LHCN-M2 (cell line): ENCODE measurements at places on chromosomes 13 and 19. TPM values are rescaled to one million over a fixed set of nuclear protein-coding genes. Genes with fewer than 3 reads are reported as not detected.
A peak's percentile ranks its signal among the peaks of the same experiment; 100 is the strongest.

The NR2F6 gene
- 60.0 and 72.7 TPM in 2 replicates for total RNA-seq

DNA sequence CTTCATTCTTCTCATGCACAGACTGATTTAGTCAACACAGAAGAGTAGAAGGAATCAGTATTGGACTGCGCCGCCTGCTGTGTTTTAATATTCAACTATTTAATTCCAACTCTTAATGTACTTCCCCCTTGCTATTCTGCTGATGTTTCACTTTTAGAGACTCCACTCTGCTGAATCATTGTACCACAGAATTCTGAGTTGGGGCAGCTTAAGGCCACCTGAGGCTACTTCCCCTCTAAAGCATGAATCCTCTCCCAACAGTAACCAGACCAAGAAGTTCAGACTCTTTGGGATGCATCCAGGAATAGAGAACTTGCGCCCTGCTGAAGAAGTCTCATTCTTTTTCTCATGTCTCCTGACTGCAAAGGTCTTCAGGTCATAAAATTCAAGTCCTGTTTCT is 708.8 kb downstream of the UQCRFS1 start:
- no peak for DNase-seq

GRCh38 chr19:38392707-38393308 is 4.3 kb downstream of the SPRED3 start:
- DNase-seq: peak; percentile 35

The ZNF560 gene
- not detected in 2 replicates for total RNA-seq

DNA sequence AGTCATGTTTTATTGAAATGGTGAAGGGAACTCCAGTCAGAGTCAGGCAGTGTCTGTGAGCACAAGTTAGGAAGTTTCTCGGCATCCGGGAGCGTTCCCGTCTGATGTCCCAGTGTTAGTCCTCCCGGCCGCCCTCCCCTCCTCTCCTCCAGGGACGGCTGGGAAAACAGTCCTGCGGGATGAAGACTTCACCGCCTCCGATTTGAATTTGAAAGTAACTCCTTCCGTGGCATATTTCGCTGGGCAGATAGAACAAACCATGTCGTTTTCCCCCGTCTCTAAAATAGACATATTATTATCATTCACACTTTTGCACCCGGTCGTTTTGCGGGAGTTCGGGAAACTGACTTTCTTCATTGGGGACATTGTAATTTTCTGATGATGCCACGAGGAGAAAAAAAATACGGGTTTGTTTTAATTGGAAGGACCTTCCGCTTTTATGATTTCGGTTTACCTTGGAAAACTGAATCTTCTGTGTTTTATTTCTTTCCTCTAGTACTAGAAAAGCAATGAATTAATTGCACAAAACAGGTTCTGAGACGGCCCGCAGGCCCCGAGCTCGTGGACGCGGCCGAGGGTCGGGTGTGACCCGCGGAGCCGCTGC is 76.6 kb downstream of the ZIC5 start:
- DNase-seq: peak; percentile 0

GRCh38 chr19:49148044-49148682 is 7.0 kb downstream of the HRC start:
- no peak for DNase-seq

- DNase-seq: no peak
Measured at GRCh38 chr19:28039677-28040381, 1173.1 kb downstream of the UQCRFS1 start.

The DGKH gene
- total RNA-seq: 3.7 and 4.8 TPM in 2 replicates

DNA sequence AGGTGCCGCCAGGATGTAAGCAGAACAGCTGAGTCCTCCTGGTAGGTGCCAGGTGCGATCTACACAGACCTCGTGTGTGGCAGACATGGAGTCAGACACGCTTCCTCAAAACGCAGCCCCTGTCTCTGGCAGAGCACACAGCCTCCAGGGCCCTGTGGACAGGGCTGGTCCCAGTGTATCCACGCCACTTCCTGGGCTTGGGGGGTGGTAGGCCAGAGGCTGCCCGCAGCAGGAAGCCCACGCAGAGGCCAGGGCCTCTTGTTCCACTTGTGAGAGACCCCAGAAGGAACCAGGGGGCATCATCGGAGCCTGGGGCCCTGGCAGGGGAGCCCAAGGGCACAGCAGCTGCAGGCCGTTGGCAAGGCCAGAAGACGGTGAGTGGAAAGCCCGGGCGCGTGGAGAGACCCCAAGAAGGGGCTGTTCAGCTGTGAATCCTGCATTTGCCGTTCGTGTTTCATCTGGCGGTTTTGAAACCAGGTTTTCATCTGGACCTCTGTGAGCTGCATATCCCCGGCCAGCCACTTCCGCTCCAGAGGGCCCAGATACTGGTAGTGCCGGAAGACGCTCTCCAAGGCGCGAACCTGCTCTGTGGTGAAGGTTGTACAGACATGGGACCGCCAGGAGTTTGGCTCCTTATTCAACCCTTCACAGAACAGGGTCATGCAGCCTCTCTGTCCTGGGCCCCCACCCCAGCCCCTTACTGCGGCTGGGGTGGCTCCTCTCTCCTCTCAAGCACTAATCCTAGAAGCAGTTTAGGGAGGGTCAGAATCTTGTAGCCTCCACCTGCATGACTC is 25.1 kb upstream of the SLITRK1 start:
- no peak for DNase-seq

DNA sequence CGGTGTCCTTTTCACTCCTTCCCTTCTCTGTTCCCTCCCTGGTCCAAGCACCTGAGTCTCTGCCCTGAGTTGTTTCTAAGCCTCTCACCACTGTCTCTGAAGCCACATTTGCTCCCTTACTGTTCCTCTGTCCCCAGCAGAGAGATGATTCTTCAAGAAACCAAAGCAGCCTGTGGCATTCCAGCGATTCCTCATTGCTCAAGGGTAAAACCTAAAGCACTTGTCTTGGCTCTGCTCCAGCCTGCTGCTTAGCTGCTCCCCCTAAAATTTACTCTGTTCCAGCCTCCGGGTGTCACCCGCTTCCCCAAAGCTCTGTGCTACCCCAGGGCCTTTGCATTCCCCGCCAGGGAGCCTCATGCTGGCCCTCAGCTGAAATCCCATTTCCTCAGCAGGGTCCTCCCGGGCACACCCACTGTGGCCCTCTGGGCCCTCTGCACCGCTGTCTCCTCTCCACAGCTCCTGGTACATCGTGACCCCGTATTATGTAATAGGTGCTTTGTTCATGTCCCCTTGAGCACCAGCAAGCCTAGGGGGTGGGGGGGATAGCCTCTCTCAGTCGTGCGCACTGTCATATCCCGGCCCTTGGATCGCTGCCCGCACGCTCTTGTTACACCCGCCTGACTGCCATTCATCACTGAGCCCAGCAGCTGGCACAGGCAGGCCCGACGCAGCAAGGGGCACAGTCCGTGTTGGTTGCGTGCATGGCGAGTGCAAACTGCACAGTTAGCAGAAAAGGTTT is 15.8 kb downstream of the TECR start:
- peak; percentile 95 for DNase-seq

- DNase-seq: no peak
Measured at GRCh38 chr19:14473073-14473977, 1.8 kb downstream of the PTGER1 start.

- DNase-seq: peak; percentile 91
Measured at GRCh38 chr19:11987405-11988281, 22.8 kb downstream of the ZNF763 start.

The RANBP3 gene
- total RNA-seq: 74.1 and 81.2 TPM in 2 replicates
